ENCODE measurements at places on chromosomes 1 and 21.

DNA sequence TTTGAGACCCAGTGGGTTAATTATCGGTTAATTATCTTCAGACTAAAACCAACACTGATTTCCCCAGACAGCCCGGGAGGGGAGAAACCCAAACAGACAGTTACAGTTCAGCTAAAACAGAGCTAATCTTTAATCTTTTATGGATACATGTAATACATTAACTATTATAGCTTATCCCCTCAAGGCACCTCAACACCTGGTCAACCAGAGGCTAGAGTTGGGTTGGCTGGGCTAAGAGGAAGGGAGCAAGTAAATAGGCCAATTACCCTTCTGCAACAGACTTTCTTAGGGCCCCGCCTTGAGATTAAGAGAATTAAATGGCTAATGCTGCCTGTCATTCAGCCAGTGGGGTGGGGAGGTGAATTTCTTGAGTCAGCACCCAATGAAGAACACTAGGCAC, 6.6 kb upstream of the MED18 start:
- no peak for DNase-seq

- no peak for DNase-seq
Observed at GRCh38 chr1:74504125-74504932, 8.1 kb downstream of the LRRC53 start.

DNA sequence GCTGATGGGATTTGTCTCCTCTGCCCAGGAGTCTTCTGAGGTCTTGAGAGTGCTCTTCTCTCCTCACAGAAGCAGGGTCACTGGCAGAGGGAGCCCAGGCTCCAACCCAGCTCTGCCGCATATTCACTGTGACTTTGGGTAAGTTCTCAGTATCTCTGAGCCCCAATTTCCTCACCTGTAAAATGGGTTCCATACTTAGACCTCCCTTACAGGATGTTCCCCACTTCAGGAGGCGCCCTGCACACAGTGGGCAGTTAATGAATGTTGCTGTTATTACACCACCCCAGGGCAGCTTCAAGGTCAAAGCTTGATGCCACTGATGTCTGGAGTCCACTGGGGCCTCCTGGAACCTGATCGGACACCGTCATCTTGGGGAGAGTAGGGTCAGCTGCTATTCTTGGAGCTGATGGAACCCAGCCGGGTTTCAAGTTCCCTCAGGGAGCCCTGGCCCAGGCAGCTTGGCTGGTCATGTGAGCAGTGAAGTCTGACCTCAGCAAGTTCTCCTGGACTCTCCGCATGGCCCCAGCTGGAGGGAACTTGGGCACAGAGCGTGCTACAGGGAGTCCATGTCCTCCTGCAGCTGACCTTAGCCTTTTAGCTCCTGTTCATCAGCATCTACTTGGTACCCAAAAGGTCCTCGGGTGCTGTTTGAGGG, 21.8 kb downstream of the COA7 start:
- no peak for DNase-seq

- DNase-seq, result no peak
Observed at GRCh38 chr1:92907949-92908684, 53.1 kb downstream of the DIPK1A start.

- no peak for DNase-seq
Observed at GRCh38 chr1:29832936-29833335, 596.6 kb downstream of the PTPRU start.

GRCh38 chr1:173300061-173301044, 93.2 kb upstream of the TNFSF4 start:
- DNase-seq, result no peak

- no peak for DNase-seq
Observed at GRCh38 chr1:203754455-203754864, 10.5 kb upstream of the LAX1 start.

- no peak for DNase-seq
Observed at GRCh38 chr1:45647248-45648021, 23.6 kb upstream of the CCDC17 start.

GRCh38 chr1:164922585-164922984, 363.6 kb downstream of the PBX1 start:
- DNase-seq, result no peak

- DNase-seq, result no peak
Observed at GRCh38 chr1:238341395-238341794, 450.7 kb upstream of the ZP4 start.

GRCh38 chr21:46038341-46038829, 56.8 kb downstream of the COL6A1 start:
- DNase-seq, result no peak

GRCh38 chr21:35326677-35327076, 277.6 kb upstream of the RUNX1 start:
- no peak for DNase-seq

DNA sequence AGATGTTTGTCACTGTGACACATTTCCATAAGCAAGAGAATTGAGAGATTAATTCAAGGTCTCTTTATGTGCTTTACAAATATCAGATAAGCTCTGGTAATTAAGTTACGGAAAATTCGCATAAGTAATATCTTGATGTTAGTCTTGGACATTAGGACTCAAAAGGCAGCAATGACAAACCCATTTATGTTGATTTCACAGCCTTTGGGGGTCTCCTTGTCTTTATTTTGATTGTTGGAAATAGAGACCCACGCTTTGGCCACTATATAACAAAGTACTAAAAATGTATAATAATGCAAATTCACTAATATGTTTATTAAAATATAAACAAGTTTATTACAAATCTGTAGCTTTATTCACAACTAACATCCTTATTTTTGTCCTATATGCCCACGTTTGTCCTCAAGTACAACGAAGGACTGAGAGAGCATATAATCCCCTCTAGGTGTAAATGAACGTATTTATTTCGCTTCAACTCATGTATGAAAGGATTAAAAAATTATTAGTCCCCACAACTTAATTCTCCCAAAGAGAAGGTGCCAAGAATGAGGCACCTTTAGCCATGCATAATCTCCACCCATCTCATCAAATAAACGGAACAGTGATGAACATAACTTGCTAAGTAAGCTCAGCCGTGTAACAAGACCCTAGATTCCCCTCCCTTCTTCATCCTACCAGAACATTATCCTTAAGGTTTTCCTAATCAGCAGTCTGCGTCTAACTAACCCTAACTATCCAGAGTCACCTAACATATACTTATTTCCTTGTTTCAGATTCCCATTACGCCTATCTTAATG, 1.6 kb upstream of the LAMC1 start:
- DNase-seq, result no peak

DNA sequence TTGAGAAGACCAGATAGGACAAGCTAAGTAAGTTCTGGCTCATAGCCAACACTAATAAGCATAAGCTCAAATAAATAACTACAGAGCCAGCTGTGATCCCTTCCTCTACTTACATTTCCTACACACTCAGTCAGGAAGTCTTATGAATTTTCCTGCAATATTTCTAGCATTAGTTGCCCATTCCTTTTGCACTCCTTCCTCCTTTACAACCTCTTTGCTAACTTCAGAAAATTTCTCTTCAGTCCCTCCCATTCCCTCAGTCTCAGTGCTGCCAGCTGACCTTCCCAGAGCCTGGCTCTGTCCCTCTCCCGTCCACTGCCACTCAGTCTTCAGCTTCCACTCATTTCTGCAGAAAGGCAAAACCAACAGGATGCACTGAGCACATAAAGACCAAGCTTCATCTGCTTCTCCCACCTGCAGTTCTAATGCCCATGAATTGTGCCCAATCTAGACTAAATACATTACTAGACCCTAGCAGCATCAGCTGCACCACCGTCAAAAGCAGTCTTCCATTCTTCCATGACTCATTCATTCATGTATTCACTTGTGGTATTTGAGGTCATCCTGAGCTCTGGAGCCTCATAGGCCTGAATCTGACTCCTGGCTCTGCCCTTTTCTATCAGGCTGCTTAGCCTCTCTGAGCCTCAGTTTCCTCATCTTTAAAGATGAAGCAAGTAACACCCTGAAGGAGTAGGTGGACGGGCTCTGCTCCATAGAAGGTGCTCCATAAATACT, 54.6 kb upstream of the SIPA1L2 start:
- no peak for DNase-seq

DNA sequence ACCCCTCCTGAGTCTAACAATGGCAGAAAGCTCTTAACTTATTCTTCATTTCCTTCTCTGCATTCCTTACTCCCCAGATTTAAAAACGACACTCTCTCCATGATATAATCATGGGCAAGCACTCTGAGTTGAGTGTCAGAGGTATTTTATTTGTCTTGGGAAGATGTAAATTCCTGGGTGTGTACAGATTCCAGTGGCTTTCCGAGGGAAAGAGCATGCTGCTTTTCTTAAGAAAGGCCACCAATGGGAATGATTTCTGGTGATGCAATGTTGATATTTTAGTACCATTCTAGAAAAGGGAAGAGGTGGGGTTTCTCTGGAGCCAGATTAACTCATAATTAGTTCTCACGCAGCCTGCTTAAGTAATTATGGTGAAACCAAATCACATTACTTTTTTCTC, 47.8 kb upstream of the BTG3 start:
- no peak for DNase-seq

DNA sequence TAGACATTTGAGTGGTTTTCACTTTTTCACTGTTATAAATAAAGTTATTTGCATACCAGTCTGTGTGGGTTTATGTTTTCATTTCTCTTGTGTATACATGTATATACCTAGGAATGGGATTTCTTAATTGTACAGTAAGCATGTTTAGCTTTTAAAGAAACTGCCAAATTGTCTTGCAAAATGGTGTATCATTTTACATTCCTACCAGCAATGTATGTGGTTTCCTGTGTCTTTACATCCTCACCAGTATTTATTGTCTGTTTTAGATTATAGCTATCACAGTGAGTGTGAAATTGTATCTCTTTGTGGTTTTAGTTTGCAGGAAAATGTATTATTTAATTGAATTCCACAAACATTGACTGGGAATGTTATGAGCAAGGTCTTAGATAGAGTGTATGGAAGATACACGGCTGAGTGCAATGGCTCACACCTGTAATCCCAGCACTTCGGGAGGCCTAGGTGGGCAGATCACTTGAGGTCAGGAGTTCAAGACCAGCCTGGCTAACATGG, 57.3 kb downstream of the MACF1 start:
- DNase-seq, result no peak

DNA sequence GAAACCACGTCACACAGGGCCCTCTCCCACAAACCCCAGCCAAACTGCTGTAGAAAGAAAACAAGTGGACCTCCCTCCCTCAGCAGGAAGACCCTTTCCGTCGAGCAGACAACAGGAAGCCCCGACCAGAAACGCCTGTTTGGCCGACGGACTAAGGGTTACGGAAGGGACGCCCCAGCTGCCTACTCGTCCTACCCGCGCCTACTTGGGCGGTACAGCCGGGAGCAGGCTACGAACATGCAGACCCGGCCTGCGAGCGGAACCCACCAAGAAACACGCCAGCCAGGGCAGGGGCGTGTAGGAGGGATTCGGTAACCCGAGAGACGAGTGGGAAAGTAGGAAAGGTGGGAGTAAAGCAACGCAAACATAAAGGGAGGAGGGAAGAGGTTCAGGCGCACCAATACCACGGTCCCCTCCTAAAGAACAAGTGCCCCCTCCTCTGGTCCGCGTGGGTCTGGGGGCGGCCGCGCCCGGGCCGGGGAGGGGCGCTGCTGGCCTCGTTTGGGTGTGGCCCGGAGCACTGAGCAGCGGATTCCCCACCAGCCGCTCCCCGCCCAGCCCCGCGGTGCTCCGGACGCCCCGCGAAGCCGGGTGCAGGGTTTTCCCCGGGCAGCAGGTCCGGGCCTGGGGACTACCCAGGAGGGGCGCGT, 450 bp downstream of the S100A10 start:
- DNase-seq, result no peak

GRCh38 chr1:145936247-145936646, 9.0 kb upstream of the RBM8A start:
- DNase-seq, result no peak

DNA sequence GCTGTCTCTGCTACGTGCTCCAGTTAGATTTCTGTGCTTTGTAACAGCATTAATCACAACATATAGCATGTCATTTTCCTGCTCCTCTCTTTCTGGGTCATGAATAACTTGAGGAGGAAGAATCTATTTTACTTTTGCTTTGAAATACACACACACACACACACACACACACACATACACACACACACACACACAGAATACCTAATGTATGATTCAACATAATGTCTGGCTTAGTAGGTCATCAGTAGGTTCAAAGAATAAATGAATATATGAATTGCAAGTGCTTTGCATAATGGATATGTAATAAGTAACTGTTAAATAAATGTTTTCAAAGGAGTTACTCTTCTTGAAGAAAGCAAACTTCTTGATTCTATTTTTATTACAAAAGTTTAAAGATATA, 249.0 kb downstream of the PDE4B start:
- no peak for DNase-seq

DNA sequence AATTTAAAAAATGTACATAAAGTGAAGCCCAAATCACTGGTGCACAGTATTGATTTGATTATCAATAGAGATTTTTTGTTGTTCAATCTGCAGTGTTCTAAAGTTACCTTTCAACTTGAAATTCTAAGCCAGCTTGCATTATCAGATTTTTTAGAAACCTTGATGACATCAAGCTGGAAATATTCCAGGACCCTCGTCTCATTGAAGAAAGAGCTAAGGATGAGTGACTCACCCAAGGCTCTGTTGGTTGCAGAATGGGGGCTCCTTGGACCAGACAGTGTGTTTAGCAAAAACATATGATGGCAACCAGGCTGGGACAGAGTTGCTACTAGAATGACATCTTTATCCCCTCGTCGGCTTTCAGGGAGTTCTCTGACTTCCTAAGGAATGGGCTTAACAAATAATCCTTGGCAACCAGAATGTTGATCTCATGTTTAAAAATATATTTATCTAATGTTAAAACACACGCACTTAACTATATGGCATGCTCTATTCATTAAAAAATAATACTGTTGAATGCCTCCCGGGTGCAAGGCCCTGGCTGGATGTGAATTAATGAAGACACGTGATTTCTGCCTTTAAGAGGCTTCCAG, 79.7 kb downstream of the RUNX3 start:
- no peak for DNase-seq

- DNase-seq, result no peak
Observed at GRCh38 chr1:20248971-20249612, 41.6 kb upstream of the VWA5B1 start.

DNA sequence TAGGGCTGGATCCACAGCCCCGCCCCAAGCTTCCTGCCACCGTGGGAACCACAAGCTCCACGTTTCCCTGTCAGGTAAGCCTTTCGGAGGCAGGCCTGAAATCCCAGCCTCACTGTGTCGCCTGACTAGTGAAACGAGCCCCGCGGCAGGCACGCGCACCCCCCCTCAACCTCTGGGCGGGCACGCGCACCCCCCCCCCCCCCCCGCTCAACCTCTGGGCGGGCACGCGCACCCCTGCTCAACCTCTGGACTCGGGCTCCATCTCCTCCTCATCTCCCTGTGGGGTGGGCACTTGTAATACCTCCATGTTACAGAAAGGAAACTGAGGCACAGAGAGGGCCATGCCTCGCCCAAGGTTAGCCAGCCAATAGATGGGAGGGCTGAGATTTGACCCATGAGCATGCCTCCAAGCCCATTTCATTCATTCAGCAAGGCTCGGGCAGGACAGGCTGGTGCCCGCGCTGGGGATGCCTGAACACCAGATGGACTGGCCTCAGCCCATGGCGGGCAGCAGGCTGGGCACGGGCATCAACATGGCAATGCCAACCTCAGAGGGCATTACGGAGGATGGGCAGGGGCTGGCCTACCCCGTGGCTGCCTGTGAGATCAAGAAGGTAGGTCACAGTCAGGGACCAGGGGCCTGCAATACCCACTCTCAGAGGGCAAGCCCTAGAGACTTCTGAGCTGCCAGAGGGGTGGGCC, 4.7 kb downstream of the CFAP410 start:
- no peak for DNase-seq
